ENCODE measurements at places on chromosomes 7 and 10.

- DNase-seq = no peak
Measured at GRCh38 chr10:96511044-96511945, 2.4 kb downstream of the TLL2 start.

DNA sequence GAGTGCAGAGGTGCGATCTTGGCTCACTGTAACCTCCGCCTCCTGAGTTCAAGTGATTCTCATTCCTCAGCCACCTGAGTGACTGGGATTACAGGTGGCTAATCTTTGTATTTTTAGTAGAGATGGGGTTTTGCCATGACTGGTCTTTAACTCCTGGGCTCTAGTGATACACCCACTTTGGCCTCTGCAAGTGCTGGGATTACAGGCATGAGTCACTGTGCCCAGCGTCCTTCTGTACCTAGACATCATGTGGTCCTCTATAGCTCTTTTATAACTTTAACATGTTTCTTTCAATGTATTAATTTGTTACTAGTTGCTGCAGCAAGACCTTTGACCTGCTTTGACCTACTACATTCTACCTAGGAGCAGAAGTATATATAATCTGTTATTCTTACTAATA is 38.7 kb upstream of the BICC1 start:
- DNase-seq = no peak

GRCh38 chr7:136142583-136142982 is 165.4 kb upstream of the MTPN start:
- DNase-seq = no peak

DNA sequence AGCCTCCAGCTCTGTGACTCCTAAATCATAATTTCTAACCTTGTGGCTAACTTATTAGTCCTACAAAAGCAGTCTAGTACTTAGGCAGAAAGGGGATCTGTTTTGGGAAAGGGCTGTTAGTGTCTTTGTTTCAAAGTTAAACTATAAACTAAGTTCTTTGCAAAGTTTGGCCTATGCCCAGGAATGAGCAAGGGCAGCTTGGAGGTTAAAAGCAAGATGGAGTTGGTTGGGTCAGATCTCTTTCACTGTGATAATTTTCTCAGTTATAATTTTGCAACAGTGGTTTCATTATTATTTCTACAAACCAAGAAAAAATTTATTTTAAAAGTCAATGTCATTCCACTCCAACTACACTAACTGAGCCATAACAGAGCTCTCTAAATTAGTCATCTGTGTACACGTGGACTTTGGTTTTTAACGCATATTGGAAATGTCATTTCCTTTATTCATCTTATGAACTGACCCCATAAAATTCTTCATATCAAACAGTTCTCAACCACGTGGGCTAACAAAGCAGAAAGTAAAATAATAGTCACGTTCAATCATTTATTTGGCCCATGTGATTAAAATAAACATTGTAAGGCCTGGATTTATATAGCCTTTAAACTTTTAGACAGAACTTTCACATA is 143.2 kb upstream of the C7orf33 start:
- DNase-seq = no peak

- no peak for DNase-seq
Measured at GRCh38 chr7:20030417-20030816, 186.8 kb downstream of the MACC1 start.

- DNase-seq = no peak
Measured at GRCh38 chr7:152336754-152337368, 98.9 kb downstream of the KMT2C start.

DNA sequence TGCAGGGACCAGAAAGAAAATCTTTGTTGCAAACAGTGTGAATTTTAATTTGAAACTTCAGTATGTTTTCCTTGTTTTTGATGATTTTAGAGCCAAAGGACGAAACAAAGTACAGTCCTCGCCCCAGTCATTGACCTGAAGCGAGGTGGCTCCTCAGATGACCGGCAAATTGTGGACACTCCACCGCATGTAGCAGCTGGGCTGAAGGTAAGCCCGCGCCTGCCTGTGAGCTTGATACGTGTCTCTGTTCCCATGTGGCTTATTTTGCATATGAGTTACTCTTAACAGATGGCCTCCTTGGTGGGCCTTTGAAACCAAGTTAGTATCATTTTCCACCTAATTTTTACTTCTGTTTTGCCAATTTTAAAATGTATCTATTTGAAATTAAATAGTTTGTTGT is 12.3 kb downstream of the RBM17 start:
- DNase-seq = no peak

GRCh38 chr7:114070246-114070645 is 151.4 kb upstream of the PPP1R3A start:
- DNase-seq = no peak

DNA sequence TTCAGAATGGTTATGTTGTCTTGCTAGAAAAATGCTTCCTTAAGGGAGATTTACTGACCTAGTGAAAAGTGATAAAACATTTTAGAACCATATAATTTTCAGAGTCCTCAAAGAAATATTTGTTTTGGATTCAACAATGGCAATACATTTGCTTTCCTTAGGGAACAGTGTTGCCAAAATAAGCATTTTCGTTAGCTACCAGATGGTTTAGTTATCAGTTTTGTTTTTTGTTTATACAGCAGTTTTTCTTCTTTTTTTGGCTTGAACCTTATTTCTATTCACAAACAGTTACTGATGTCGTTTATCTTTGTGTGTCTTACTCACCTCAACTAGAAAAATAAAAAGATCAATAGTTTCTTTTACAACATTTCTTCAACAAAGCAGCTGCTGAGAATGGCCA is 48.6 kb downstream of the EXOC4 start:
- no peak for DNase-seq

- DNase-seq = no peak
Measured at GRCh38 chr7:65404020-65404419, 30.4 kb downstream of the ZNF92 start.

- no peak for DNase-seq
Measured at GRCh38 chr7:13322126-13322525, 634.7 kb downstream of the ARL4A start.

- no peak for DNase-seq
Measured at GRCh38 chr10:29804025-29804852, 169.5 kb upstream of the SVIL start.

DNA sequence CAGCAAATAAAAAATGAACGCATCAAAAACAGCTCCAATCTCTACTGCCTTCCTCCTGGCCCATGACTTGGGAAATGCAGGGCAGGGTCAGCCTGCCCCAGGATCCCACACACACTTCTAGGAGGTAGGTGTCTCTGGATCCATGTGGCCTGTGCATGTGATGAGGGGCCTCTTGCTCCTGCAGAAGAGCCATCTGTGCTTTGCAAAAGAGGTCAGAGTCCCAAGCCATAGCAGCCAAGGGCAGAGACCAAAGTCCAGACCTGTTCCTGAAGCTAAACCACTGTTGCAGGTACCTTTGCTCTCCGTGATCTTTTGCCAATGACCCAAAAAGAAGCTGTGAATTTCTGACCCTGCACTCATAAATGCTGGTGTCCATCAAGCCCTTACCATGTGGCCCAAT is 57.1 kb downstream of the KCNMA1 start:
- DNase-seq = no peak

DNA sequence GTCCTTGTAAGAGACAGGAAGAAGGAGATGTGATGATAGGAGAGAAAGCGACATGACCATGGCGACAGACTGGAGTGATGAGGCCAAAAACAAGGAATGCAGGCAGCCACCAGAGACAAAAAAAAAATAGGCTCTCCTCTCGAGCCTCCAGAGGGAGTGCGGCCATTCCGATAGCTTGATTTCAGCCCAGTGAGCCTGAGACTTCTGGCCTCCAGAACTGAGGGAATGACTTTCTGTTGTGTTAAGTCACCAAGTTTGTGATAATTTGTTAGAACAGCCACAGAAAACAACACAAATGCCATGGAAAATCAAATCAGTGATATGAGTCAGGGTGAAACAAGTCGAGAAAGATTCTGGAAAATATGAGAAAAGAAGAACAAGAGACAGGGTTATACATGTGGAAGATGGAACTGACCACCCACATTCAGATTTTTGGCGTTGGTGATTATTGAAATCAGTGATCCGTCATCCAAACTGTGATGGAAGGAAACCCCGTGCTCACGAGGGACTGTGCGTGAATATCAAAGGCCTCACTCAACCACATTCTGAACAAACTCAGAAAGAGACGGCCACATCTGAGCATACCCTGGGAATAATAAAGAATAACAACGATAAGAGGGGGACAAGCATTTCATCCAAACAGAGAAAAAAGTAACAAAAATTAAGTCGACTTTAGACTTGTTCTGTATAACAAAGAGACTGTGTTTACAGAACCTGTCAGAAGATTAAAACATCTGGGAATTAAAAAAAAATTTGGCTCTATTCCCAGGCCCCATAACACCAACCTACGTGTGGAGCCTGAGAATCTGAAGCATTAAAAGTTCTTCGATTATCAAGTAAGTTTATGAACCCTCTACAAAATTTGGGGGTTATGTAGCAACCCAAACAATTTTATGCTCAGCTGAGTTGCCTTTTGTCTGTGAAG is 72.1 kb downstream of the EEPD1 start:
- no peak for DNase-seq

DNA sequence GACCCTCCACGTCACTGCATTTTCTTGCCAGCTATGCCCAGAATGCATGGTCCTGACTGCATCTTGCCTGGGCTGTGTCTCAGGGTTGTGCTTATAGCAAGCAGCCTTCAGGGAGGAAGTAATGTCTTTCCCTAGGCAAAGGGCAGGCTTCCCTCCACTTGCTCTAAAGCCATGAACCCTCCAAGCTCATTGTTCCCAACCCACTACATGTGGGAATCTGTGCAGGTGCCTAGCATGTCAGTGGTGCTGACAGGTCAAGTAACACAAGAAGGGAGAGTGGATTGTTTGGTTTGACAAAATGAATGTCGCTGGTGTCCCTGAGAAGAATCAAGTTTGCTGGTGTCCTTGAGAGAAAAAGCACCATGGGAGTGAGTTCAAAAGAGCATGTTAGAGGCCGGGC is 53.9 kb upstream of the UCN3 start:
- DNase-seq = no peak

DNA sequence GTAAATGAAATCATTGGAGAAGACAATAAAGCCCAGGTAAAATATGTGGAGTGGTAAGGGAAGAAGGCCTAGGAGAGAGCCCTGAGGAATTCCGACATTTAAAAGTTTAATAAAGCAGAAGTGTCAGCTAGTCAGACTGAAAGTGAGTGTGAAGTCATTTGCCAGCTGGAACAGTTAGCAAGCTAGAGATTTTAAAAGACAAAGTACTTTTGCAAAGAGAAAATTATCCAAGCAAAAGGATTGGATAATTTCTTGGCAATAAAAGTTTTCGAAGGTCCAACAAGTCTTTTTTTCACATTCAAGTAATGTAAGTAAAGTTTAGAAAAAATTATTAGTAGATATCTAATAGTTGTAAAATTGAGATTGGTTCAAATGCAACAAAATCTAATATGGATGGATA is 27.1 kb upstream of the SEMA3C start:
- DNase-seq = no peak

- no peak for DNase-seq
Measured at GRCh38 chr7:136502162-136502561, 366.3 kb upstream of the CHRM2 start.

GRCh38 chr10:59006511-59007306 is 169.7 kb upstream of the PHYHIPL start:
- no peak for DNase-seq

DNA sequence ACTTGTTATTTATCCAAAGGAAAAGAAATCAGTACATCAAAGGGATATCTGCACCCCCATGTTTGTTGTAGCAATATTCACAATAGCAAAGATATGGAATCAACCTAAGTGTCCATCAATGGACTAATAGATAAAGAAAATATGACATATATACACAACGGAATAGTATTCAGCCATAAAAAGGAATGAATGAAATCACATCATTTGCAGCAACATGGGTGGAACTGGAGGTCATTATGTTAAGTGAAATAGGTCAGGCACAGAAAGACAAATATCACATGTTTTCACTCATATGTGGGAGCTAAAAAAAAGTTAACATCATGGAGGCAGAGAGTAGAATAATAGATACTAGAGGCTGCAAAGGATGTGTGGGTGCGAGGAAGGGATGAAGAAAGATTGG is 25.0 kb upstream of the KAT6B start:
- no peak for DNase-seq

- DNase-seq = no peak
Measured at GRCh38 chr10:35127289-35127891, 744 bp downstream of the CREM start.

GRCh38 chr10:27550823-27551222 is 46.7 kb downstream of the RAB18 start:
- DNase-seq = no peak

- DNase-seq = no peak
Measured at GRCh38 chr7:128210590-128211570, 30.2 kb upstream of the LEP start.

- DNase-seq = no peak
Measured at GRCh38 chr10:111390813-111391563, 314.2 kb downstream of the ADRA2A start.

- no peak for DNase-seq
Measured at GRCh38 chr10:70970830-70971229, 82.5 kb upstream of the PCBD1 start.

DNA sequence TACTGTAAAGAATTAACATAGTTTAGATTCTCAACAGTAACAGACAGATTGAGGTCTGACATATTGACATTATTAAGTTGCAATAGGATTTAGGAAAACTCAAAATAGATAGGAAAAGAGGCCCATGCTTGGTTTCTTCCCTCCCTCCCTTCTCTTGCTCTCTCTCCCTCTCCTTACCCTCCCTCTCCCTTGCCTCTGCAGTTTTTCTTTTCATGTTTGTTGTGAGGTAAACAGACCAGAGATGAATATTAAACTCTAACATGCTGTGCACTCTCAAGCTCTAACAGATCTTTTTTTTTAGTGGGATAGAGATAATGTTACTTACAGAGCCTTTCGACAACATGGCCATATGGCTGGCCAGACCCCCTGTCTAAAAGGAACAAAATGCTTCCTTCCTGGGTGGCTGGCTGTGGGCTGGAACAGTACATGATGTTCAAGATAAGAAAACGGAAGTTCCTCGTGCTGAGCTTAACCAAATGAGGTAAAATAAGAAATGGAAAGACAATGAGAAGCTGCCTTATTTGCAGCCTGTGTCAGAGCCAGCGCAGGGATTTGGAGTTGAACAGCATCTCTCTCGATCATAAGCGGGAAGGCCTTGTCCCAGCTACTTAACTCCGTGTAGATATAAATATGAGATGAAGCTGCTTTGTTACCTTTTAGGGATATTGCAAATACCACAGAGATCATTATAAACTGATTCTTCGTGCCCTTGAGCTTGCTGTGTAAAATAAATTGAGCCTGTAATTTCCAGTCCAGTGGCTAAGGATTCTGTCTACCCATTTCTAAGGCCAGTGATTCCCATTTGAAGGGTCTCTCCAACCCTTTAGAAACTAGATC is 391.9 kb upstream of the NPVF start:
- no peak for DNase-seq

GRCh38 chr10:74335501-74335900 is 184.5 kb downstream of the ADK start:
- DNase-seq = no peak

DNA sequence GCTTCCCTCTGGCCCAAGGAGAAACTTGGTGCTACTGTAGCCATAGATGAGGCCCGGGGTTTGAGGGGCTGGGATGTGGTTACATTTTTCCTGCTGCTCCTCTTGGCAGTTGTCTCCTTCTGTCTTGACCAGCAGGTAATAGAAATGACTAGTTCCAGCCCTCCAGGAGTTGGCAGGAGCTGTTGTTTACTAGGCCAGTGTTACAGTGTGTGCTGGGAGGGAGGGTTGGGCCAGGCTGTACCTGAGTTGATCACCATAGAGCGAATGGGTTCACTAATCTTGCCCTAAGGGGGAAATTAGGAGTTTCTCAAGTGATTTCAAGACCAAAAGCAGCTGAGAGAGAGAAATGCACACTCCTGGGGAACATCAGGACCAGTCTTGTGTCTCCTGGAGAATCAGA is 34.9 kb downstream of the PAX2 start:
- DNase-seq = no peak

GRCh38 chr10:22551681-22552365 is 162.6 kb downstream of the PIP4K2A start:
- DNase-seq = no peak
